Effector CD8-positive, alpha-beta T cell (primary cell): ENCODE measurements at places on chromosomes 1 and 21.

DNA sequence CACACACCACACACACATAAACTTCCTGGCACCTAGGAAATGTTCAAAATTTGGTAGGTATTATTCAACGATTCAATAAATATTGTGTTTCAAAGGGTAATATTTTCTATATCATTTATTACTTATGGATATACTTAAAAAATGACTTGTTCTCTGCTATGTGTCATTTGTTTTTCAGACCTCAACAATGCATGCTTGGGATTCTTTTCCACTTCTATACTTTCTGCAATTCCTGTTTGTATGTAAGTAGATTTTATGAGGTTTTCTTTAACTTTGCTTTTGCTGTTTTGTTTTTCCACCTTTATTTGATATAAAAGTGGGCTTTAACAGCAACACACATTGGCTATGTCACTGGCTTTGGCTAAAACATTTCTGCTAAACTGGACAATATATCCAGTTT, 3.5 kb downstream of the CEP170 start:
- DNase-seq = no peak

- no peak for DNase-seq
Measured at GRCh38 chr1:221994274-221994698, 252.4 kb upstream of the DUSP10 start.

DNA sequence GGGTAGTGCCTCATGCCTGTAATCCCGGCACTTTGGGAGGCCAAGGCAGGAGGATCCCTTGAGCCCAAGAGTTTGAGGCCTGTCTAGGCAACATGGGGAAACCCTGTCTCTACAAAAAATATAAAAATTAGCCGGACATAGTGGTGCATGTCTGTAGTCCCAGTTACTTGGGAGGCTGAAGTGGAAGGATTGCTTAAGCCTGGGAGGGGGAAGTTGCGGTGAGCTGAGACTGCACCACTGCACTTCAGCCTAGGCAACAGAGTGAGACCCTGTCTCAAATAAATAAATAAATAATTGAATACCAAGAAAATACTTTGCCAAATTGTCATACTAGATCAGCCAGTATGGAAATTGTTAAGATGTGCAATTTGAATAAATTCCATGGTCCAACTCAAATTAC, 5.9 kb upstream of the RBBP5 start:
- DNase-seq = no peak

DNA sequence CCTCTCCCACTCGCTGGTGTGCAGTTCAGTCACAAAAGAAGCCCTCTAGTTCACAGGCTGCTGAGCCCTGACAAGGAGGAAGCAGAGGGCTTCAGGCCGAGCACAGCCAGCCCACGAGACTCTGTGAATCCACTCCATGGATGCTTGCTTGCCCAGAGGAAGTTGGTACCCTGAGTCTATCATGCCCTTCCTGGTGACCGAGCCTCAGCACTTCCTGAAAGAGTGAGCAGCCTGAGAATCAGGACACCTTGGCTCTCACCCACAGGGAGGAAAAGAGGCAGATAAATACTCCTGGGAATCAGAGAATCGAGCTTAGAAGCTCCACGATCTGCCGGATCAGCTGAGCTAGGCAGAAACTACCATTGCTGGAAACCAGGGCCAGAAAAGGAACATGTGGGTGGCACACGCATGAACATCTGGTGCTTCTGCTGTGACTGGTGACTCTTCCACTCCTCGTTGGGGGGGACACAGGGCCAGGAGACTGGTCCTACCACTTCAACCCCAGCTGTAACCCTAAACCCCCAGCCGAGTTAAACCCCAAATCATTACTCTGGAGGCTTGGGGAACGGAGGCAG, 376.3 kb upstream of the CAMK1G start:
- no peak for DNase-seq

- DNase-seq = no peak
Measured at GRCh38 chr21:42525029-42525581, 11.5 kb downstream of the SLC37A1 start.

- no peak for DNase-seq
Measured at GRCh38 chr21:32112195-32112594, 166.7 kb downstream of the MIS18A start.

- DNase-seq = no peak
Measured at GRCh38 chr1:178886551-178886950, 15.7 kb upstream of the ANGPTL1 start.

GRCh38 chr1:156006666-156007376, 13.9 kb downstream of the SSR2 start:
- DNase-seq = no peak

DNA sequence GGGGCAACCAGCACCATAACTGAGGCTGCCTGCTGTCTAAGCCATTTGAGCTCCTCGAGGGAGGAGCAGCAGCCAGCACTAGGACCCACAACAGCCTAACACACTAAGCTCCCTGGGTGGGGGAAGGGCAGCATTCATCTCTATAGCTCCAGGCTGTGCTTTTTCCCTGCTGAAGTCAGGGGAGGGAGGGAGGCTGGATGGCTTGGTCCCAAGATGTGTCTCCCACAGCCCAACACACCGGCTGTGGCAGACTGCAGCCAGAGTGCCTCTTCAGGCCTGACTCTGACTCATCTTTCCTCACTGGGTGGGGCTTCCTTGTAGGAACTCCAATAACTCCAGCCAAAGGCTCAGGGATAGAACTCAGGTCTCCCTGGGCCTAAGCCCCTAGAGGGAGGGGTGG, 296.3 kb downstream of the PRDM2 start:
- no peak for DNase-seq

GRCh38 chr1:199508653-199509052, 518.9 kb upstream of the NR5A2 start:
- DNase-seq = no peak
